ENCODE measurements at places on chromosomes 4 and X.

DNA sequence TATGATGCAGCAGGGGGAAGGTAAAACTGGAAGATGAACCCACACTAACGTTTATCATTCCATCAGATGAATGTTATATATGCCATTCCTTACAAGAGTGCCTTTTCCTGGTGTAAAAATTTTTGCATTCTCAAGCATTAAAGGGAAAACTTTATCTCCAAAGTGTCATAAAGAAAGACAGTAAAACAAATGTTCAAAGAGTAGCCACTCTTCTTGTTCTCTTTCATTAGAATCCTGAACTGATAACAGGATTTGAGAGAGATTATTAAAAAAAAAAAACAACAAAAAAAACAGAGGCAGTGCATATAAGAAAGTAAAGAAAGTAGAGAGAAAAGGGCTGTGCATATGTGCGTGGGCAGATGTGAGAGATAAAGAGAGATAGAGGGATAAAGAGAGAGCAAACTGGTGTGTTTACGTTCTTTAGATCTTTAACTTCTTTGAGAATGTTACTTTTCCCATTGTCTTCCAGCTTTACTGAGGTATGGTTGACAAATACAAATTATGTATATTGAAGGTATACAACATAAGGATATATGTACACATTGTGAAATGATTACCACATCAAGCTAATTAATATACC is 275.4 kb downstream of the HS3ST1 start:
- DNase-seq = no peak

DNA sequence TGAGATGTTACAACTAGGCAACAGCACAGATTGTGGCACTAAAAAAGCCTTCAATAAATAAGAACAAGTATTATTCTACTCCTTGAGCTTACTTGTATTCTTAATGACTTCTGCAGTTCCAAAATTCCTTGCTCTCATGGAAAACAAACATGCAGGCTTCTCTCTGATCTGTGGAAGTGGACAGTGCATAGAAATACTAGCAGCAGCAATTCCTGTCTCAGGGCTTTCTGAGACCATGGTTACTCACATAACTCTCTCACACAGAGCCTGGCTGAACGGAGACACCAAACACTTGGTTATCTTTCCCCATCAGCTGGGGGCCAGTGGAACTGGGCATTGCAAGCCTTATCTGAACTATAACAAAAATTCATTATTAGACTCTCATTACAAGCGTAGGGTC is 32.4 kb upstream of the HS6ST2 start:
- no peak for DNase-seq

DNA sequence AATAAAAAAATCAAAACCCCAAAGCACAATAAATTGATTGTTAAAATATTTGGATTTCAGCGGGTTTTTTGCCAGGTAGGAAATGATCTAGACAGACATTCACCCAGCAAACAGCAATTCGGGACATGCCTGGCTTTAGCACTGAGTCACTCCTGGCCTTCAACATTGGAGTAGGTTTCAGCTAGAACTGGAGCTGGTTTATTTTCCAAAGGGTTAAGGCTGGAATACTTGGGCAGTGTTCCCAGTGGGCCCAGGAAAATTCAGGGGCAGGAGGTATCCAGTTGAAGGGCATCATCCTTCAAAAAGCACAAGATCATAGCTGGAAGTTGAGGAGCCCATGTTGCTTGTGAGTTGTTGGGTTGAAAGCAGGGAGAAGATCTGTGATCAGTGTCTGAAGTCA is 41.0 kb downstream of the TXLNG start:
- no peak for DNase-seq

- no peak for DNase-seq
Measured at GRCh38 chrX:19606902-19607301, 91.6 kb upstream of the MAP3K15 start.

DNA sequence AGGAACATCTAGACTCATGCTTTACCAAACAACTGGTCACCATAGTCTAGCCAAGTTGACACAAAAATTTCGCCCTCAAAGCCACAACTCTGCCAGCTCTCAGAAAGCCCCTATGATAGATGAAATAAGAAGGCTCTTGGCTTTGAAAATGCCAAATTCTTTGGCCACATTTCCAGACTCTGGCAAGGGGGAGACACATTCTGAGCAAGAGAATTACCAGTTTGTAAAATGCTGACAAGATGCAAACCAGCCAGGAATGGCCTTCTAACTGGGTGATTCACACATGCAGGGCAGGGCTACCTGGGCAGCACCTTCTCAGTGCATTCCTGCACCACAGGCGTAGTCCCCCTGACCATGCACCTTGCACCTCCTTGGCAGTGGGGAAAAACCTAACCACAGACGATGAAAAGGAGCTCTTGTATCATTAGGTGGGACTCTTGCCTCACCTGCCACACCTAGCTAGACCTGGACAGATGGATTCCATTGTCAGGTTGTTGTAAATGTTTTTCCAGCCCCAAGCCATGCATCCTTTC is 77.4 kb upstream of the CPEB2 start:
- DNase-seq = no peak

- DNase-seq = no peak
Measured at GRCh38 chr4:66062044-66062443, 391.8 kb upstream of the EPHA5 start.

GRCh38 chr4:167028976-167029375 is 205.3 kb downstream of the SPOCK3 start:
- no peak for DNase-seq

DNA sequence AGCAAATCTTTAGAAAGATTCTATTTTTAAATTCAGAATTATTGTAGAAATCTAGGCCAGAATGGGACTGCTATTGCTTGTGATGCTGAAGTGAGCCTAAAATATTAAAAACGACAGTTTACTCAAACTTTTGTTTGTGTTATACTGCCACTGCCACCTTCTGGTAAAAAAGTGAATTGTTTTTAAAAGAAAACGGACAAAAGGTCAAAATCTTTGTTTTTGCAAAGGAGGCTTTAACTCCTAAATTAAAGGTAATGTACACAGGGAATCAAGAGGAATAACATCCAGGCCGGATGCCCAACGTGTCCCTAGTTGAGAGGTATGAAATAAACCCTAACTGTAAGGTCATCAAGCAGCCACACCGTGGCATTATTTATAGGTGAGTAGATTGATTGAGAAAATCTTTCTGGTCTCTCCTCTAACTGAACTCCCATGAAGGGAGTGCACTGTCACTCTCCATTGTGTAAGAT is 338.3 kb upstream of the GALNT7 start:
- DNase-seq = no peak

DNA sequence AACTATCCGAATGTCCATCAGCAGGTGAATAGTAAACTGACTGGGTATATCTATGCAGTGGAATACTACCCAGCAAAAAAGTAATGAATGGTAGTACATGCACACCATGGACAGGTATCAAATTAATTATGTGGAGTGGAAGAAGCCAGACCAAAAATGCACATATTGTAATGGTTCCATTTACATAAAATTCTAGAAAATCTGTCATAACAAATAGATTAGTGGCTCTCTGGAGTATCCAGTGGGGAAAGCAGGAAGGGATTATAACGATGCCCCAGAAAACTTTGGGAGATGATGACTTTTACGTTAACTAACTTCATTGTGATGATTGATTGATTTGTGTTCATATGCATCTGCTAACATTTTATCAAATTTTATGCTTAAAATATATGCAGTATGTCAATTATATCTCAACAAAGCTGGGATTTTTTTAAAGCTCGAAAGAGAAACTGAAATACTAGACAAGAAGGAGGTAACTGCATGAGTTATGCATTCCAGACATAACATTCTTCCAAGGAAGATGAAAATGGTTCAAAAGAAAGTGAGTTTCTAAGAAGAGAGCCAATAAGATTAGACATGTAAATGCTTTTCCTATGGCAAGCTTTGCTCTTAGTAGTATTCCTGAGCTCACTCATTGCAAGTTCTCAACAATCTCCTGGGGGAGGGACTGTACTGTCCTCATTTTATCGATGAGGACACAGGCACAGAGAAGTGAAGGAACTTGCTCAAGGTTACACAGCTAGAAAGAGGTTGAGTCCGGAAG is 58.6 kb upstream of the MSX1 start:
- DNase-seq = no peak

GRCh38 chrX:46912603-46913491 is 626 bp downstream of the JADE3 start:
- DNase-seq = no peak

GRCh38 chr4:137543198-137543597 is 10.9 kb upstream of the PCDH18 start:
- DNase-seq = no peak

DNA sequence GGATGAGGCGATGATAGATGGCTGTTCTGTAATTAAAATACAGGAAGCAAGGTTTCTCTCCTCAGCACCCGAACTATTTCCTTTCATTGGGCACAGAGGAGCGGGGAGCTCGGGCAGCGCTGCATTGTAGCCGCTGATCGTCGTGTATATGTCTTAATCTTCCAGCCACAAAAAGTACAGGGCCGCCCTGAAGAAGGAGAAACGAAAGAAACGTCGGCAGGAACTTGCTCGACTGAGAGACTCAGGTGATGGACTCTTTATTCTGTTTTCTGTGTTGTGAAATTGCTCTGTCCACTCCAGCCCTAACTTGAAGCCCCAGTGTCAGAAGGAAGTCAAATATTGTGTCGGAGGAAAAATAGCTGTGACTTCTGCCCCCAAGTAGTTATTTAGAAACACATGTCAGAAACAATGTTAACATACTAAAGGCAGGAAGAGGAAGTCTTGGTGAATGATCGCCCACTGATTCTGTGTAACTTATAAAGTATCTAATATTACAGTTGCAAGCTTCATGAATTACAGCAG is 546 bp downstream of the ZRSR2 start:
- DNase-seq = no peak

DNA sequence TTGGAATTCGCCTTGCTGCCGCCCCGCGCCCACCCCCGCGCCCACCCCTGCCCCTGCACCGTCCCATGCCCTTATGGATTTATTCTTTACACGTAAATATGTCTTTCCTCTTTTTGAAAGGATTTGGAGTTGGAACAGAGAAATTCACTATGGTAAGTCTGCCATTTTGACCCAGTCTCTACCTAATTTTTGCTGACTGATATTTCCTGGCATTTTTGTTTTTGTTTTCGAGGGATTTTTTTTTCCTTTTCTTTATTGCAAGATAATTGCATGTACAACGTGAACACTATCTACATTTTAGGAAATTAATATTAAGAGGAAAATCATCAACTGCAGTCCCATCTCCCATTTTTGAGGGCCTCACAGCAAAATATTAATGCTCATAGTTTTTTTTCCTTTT is 468 bp upstream of the SPIN2B start:
- no peak for DNase-seq

GRCh38 chr4:37706032-37706431 is 19.9 kb upstream of the RELL1 start:
- DNase-seq = no peak

DNA sequence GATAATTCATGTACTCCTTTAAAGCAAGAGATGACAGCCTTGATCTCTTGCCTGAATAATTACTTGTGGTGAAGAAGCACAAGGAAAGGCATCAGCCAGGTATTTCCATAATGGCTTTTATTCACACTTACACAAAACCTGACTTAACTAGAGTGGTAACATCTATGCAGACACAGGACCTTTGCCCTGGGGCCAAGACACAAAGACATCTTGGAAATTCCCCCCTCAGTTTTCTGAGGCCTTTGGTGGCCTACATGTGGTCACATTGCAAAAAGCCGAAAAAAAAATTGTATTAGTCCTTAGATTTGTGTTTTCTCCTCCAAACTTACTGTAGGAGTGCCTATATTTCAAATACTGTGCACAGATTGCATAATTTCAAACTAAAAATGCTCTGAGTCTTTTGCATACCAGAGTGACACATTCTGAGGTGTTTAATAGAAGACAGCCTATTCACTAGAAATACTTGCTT is 172.4 kb downstream of the PDGFC start:
- no peak for DNase-seq

- no peak for DNase-seq
Measured at GRCh38 chr4:67035986-67036385, 509.3 kb downstream of the CENPC start.

Measured in fibroblast of the conjunctiva (primary cell).